Stimulated activated CD8-positive, alpha-beta memory T cell treated with anti-CD3 and anti-CD28 coated beads, Interleukin-7, amount 100 ng/mL, for 48 hours (primary cell): ENCODE measurements at places on chromosomes 13 and 19.

GRCh38 chr13:28819735-28820098 is 422 bp upstream of the MTUS2 start:
- no peak for DNase-seq

GRCh38 chr13:102870677-102871415 is 25.0 kb downstream of the ERCC5 start:
- DNase-seq, result no peak

GRCh38 chr19:2488405-2488941 is 12.5 kb downstream of the GADD45B start:
- DNase-seq, result no peak

DNA sequence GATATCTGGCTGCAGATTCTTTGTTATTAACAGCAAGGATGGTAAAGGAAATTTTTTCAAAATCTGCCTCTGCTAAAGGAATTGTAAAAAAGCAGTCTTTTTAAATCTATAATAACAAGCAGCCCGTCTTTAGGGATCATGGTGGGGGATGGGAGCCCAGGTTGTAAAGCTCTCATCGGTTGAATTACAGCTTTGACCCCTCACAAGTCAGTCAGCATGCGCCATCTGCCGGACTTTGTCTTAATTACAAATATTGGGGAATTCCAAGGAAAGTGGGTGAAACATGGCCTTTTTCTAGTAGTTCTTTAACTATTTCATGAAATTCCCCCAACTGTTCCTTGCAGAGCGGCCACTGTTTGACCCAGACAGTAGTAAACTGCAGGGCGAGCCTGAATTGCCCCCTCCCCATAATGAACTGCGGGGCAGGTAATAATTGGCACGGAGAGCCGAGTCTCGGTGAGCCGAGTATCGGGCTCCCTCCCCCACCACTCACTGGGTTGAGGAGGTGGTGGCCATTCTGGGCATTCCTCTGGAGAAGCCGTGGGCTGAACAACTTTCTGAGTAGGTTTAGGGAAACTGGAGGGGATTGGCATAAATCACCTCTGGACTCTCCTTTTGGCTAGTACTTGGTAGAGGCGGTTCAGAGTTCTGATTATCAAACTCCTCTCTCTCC is 11.6 kb downstream of the ZNF578 start:
- no peak for DNase-seq

- DNase-seq, result no peak
Measured at GRCh38 chr13:63128716-63129115, 1713.1 kb upstream of the PCDH20 start.

- DNase-seq, result no peak
Measured at GRCh38 chr19:19480688-19481087, 34.7 kb downstream of the TSSK6 start.

- DNase-seq, result no peak
Measured at GRCh38 chr13:51325837-51326236, 13.7 kb upstream of the SERPINE3 start.

DNA sequence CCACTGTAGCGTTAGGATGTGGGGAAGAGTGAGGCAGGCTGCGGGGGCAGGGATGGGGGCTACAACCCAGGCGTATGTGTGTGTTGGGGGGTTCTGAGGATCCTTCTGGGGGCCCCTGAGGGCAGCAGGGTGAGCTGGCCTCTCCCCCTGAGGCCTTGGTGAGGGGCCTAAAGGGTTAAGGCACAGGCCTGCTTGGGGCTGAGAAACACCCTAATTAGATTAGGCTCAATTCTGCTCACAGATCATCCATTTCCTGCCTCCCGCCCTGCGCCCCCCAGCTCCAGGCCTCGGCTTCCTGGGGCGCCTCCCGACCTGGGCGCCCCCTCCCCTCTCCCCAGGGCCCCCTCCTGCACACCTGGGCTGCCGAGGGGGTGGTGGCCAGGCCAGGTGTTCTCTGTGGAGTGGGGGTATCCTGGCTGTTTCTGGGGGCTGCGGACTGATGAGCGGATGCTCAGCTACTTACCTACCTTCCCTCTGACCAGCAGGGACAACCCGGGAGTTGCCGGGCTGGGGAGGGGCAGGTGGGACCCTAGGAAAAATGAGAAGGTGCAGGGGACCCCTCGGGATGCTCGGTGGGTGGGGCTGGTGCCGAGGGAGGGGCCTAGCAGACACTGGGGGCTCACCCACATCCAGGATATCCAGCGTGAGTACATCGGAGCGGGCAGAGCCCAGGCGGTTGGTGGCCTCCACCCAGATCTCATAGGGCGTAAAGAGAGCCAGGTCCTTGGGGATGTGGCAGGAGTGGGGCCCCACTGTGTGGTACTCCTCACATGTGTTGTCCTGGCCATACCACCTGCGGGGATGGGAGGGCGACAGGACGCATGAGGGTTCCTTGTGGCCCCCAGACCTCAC is 8.6 kb downstream of the CRLF1 start:
- DNase-seq, result no peak

DNA sequence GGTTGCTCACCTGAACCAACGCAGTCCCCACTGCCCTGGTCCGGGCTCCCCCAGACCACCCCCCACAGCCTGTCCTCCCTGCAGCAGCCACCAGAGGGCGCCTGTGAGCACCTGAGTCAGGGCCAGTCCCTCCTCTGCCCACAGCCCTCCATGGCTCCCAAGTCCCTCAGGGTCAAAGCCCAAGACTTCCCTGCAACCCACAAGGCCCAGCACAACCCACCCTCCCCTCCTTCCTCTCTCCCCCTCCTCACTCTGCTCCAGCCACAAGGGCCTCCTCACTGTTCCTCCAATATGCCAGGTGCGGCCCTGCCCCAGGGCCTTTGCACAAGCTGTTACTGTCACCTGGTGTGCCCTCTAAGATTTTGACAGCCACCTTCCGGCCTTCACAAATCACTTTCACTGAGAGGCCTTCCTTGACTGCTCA is 10.9 kb downstream of the GNA15 start:
- DNase-seq, result no peak

GRCh38 chr19:40831502-40832430 is 18.5 kb downstream of the CYP2A6 start:
- no peak for DNase-seq
